Muscle of back (tissue), 13 donors: ENCODE measurements at places on chromosomes 4 and X.

DNA sequence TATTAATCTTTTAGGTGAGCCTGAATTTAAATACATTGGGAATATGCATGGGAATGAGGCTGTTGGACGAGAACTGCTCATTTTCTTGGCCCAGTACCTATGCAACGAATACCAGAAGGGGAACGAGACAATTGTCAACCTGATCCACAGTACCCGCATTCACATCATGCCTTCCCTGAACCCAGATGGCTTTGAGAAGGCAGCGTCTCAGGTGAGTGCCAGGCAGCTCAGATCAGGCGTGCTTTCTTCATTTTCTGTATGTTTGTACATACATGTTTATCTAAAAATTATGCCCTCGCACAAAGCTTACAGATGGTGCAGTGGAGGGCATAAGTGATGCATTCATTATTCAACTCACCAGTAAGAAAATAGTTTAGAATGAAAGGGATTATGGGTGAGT, 85.6 kb downstream of the CPE start:
- DNase-seq = no peak

DNA sequence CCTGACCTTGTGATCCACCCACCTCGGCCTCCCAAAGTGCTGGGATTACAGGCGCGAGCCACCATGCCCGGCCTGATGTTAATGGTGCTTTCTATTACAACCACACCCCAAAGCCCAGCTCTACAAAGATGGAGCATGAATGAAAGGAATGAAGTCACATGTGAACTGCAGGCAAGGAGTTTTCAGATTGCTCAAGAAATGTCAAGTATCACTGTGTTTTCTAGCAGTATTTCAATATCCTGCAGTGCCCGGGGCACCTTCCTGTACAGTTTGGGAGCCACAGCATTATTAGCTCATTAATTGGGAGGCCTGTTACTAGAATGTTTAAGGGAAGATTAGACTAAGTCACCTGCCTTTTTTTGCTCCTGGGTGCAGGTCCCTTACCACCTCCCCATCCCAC, 40.1 kb downstream of the PRIMPOL start:
- no peak for DNase-seq

GRCh38 chr4:3248811-3249661, at the start of gene MSANTD1:
Gene MSANTD1 (plus strand): TSS chr4:3249159. CDS start chr4:3249223, 64 bp downstream.
- peak; percentile 43 for DNase-seq

- no peak for DNase-seq
Measured at GRCh38 chr4:138728566-138728965, 287.0 kb upstream of the NOCT start.

- DNase-seq = peak; percentile 74
Measured at GRCh38 chr4:184343502-184344177, 126.0 kb upstream of the ENPP6 start.

- DNase-seq = peak; percentile 94
Measured at GRCh38 chrX:115344885-115345614, 55.5 kb downstream of the LUZP4 start.

GRCh38 chr4:7196288-7196651, 3.9 kb downstream of the SORCS2 start:
- DNase-seq = no peak

GRCh38 chr4:108042927-108043326, 53.2 kb downstream of the HADH start:
- DNase-seq = no peak

DNA sequence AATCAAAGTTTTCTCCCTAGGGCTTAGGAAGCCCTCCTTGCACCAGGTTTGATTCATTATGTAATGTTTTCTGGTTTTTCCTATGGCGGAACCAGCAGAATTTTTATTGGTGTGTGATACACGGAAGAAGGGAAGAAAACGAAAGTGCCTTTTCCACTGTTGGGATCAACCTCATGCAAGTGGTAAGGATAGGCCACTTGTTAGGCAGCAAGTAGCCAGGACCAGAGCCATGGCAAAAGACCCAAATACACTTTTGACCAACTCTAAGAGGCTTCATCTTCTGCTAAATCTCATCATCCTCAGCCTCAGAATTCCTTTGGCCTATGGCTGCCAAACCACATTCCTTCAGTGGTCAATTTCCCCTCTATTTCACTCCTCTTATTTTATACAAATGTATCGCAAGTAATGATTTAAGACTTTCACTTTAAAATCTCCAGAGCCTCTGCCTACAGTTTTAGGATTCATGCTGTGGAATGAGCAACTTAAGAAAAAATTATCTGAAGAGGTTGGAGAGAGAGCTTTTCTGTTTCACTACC, 21.2 kb downstream of the PPAT start:
- peak; percentile 38 for DNase-seq

- DNase-seq = no peak
Measured at GRCh38 chr4:27986476-27986875, 1125.8 kb downstream of the STIM2 start.

- DNase-seq = no peak
Measured at GRCh38 chrX:71475785-71476540, 56.9 kb upstream of the OGT start.

GRCh38 chr4:154612472-154613414, at the start of gene FGG:
Gene FGG (minus strand): TSS chr4:154612656. CDS start chr4:154612609, 47 bp downstream.
- DNase-seq = no peak

- DNase-seq = no peak
Measured at GRCh38 chrX:31459361-31459760, 387.5 kb upstream of the FTHL17 start.

GRCh38 chr4:144685911-144686310, 40.0 kb downstream of the HHIP start:
- DNase-seq = no peak

DNA sequence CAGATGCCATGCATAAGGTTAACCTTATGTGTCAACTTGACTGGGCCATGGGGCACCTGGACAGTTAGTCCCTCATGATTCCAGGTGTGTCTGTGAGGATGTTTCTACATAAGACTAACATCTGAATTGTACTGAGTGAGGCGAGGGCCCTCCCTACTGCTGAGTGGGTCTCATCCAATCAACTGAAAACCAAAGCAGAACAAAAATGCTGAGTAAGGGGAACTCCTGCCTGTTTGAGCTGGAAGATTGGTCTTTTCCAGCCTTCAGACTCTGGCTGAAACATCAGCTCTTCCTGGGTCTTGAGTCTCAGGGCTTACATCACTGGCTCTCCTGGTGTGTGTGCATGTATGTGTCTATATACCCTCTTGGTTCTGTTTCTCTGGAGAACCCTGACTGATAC, 13.8 kb downstream of the NELFA start:
- no peak for DNase-seq

- no peak for DNase-seq
Measured at GRCh38 chrX:1468250-1468772, 15.6 kb upstream of the ASMTL start.

GRCh38 chr4:24547979-24548378, 36.4 kb downstream of the DHX15 start:
- DNase-seq = no peak

GRCh38 chr4:148004228-148004857, 272.5 kb downstream of the ARHGAP10 start:
- DNase-seq = peak; percentile 43

DNA sequence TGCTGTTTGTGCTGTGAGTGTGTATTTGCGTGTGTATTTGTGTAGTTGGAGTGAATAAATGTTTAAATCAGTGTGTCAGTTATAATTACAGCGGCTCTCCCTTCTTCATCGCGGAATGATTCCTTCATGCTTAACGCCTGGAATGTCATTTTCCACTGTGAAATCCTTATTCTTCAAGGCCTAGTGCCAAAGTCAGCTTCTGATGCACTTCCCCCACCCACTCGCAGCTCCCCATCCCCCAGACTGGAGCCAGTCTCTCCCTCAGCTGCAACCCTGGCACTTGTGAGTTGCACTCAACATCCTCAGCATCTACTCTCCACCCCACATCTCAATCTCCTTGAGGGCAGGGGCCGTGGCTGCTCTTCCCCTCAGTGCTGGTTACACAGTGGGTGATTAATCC, 583.0 kb downstream of the BCOR start:
- no peak for DNase-seq

- DNase-seq = no peak
Measured at GRCh38 chr4:147682755-147683154, 1.2 kb downstream of the PRMT9 start.

- no peak for DNase-seq
Measured at GRCh38 chr4:25890571-25891485, 23.2 kb upstream of the SMIM20 start.

GRCh38 chrX:46686003-46686645, 72.8 kb downstream of the SLC9A7 start:
- peak; percentile 42 for DNase-seq

DNA sequence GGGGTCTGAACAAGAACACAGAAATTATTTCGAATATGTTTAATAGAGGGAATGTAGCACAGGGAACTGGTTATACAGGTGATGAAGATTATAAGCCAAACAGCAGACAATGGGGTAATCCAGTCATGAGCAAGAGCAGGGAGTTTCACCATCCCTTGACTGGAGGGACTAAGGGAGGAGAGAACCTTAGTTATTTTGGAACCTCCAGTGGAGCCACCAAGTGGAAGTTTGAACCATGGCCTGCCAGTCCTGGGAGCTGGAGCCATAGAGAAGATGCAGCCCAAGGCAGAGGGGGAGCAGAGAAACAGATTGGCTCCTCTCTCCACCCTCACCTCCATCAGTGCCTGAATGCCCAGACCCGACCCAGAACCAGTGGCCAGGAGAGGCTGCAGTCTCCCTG, 264.6 kb upstream of the RASGEF1B start:
- DNase-seq = no peak

DNA sequence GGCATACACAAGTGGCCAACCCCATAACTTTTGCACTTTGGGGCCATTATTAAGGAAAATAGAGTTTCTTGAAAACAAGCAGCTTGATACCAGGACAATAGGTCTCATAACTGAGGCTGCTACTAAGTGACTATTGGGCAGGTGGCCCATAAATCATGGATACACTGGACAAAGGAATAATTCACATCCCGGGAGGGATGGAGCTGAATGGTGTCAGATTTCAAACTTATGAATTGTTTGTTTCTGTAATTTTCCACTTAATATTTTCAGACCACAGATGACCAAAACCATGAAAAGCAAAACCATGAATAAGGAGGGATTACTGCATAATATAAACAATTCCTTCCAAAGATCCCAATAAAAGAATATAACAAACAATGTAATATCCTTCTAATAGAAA, 114.4 kb downstream of the WDFY3 start:
- DNase-seq = peak; percentile 39

GRCh38 chr4:148747721-148748268, 305.6 kb upstream of the NR3C2 start:
- no peak for DNase-seq

GRCh38 chr4:6404611-6405396, 67.6 kb downstream of the PPP2R2C start:
- DNase-seq = no peak

GRCh38 chr4:57233386-57233785, 123.2 kb upstream of the IGFBP7 start:
- no peak for DNase-seq

DNA sequence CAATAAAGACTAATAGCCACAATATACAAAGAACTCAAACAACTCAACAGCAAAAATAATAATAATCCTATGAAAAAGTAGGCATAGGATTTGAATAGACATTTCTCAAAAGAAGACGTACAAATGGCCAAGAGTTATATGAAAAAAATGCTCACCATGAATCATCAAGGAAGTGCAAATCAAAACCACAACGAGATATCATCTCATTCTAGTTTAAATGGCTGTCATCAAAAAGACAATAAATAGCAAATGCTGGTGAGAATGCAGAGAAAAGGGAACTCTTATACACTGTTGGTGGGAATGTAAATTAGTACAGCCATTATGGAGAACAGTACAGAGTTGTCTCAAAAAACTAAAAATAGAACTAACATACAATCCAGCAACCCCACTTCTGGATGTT, 18.8 kb downstream of the TLR6 start:
- DNase-seq = no peak

- DNase-seq = peak; percentile 70
Measured at GRCh38 chr4:78569306-78569821, 17.8 kb downstream of the ANXA3 start.

GRCh38 chr4:85498068-85498733, 23.3 kb downstream of the ARHGAP24 start:
- no peak for DNase-seq

DNA sequence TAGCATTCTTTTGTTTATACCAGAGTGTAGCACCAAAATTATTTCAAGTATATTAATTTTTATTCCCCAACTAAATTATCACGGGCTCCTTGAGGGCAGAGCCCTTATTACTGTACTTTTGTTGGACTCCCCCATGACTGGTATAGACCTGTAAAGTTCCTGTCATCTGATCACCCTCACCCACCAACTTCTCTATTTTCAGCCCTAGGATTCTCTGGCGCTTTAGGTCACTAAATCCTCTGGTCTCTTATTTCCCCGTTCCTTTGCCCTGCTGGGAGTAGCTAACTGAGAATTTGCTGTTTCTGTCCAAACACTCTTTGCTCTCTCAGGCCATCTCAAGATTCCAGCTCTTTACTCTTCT, 3.2 kb upstream of the XKRX start:
- DNase-seq = no peak

GRCh38 chrX:153768311-153769157, 4.5 kb downstream of the PLXNB3 start:
- DNase-seq = no peak

DNA sequence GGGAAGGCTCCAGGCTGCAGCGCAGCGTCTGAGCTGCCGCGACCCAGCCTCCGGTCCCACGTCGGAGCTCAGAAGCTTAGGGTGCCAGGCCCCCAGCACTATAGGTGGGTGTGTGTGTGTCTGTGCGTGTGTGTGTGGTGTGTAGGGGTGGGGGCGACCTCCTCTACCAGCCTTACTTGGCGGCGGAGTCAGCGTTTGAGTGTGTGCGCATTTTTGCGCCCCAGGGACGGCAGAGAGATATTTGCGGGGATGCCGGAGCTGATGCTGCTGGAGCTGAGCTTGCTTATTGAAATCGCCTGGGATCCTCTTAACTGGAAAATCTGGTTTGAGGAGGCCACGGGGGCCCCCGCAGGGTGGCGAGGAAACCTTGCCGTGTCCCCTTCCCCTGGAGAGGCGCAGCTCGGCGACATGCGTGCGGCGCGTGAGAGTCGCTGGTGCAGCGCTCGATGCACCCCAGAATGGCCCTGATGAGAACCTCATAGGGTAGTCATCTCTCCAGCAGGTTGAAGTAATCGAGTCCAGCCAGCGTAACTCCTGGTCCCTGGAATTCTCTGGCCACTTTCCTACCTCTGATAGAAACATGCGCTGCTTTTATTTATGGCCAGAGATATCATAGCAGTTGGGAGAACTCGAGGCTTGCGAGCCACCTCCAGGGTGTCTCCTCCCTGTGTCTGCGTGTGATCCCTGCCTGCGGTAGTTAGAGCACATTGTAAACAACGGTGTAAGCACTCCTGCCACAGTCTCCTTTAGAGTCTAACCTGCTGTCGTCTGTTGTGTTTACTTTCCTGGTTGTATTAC, 2.7 kb downstream of the ADGRL3 start:
- DNase-seq = peak; percentile 34

GRCh38 chrX:154791467-154791866, 13.8 kb downstream of the MPP1 start:
- no peak for DNase-seq

DNA sequence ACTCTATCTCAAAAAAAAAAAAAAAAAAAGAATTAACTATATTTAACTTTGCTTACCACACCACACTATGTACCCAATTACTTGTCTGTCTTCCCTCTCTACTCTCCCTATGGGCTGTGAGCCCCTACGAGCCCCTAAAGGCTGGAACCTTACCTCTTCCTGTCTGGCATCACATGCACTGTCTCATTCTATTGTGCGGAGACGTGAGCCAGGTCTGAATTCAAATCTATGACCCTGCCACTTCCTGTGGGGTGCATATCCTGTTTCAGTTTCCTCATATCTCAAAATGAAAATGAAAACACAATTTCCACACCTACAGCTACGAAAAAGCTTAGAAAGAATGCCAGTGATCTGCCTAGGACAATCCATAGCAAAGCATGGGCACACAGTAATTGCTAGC, 42.9 kb upstream of the HS3ST1 start:
- DNase-seq = no peak
